ENCODE measurements at places on chromosomes 13 and 19. TPM values are rescaled to one million over a fixed set of nuclear protein-coding genes. Genes with fewer than 3 reads are reported as not detected.

The ACP7 gene
- 0.12 TPM for total RNA-seq

The CCL25 gene
- total RNA-seq = not detected

The ZSCAN4 gene
- total RNA-seq = not detected

The C3 gene
- 45.2 TPM for total RNA-seq

The ZNF614 gene
- 3.1 TPM for total RNA-seq

The GEMIN7 gene
- total RNA-seq = 89.0 TPM

The LILRB2 gene
- total RNA-seq = 0.05 TPM
